ENCODE measurements at places on chromosomes 16 and 17.

DNA sequence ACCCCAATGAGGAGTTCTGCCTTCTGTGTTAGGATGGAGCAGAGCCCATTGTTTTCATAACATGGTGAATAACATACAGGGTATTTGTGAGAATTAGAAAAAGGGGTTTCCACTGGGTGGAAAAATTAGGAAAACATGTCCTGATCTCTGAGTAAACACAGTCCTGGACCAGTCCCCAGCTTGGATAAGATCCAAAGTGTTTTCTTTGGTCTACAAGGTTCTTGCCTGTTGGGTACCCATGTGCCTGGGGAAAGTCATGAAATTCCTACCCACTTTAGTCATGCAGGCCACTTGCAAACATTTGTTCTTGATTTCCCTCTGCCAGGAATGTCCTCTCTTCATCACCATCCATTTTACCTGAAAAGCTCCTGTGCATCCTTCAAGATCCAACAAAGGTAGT is 164.8 kb upstream of the DYNLRB2 start:
- no peak for DNase-seq

- no peak for DNase-seq
These were observed 88.8 kb downstream of the CHD9NB start for GRCh38 chr16:52963855-52964242.

- no peak for DNase-seq
These were observed 14.7 kb downstream of the PMM2 start for GRCh38 chr16:8812162-8812843.

DNA sequence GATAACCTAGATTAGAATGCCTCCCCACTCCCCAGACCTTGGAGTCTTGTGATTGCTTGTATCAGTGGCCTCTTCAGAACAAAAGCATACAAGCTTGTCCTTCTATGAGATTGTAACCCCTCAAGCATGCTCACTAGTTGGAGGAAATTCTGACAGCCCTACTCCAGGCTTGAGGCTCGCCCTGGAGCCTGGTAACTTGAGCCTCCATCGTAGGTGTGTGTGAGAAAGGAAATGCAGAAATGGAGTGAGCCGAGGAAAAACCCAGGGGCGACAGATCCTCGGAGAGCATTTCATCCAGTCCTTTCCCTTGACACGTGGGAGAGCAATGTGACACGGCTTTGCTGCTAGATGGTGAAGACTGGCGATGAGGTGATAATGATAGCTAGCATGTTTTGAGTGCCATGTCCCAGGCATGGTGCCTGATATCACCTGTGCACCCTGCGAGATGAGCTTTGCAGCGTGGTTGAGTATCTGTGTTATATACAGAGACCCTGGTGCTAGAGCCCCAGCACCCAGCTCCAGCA is 31.2 kb downstream of the GNAO1 start:
- DNase-seq = no peak

- no peak for DNase-seq
These were observed 18.1 kb downstream of the USP36 start for GRCh38 chr17:78822552-78822951.

DNA sequence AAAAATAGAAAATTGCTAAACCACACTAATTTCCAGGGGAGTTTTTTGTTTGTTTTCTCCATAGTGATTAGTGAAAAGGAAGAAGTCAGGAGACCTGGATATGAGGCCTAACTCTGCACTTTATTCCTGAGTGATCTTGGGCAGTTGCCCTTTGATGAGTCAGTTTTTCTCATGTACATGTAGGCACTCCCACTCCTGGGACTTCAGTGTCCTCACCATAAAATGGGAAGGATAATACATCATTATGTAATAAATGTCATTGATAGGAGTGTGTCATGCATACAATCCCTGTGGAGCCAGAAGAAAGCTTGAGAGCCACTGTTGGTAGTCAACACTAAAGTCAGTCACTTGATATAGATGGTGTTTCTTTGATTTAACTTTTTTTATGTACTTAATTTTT is 32.5 kb downstream of the WIPF2 start:
- DNase-seq = no peak

GRCh38 chr16:25007284-25007984 is 7.7 kb downstream of the ARHGAP17 start:
- no peak for DNase-seq

- DNase-seq = no peak
These were observed 23.3 kb upstream of the ALKBH5 start for GRCh38 chr17:18160128-18160856.

DNA sequence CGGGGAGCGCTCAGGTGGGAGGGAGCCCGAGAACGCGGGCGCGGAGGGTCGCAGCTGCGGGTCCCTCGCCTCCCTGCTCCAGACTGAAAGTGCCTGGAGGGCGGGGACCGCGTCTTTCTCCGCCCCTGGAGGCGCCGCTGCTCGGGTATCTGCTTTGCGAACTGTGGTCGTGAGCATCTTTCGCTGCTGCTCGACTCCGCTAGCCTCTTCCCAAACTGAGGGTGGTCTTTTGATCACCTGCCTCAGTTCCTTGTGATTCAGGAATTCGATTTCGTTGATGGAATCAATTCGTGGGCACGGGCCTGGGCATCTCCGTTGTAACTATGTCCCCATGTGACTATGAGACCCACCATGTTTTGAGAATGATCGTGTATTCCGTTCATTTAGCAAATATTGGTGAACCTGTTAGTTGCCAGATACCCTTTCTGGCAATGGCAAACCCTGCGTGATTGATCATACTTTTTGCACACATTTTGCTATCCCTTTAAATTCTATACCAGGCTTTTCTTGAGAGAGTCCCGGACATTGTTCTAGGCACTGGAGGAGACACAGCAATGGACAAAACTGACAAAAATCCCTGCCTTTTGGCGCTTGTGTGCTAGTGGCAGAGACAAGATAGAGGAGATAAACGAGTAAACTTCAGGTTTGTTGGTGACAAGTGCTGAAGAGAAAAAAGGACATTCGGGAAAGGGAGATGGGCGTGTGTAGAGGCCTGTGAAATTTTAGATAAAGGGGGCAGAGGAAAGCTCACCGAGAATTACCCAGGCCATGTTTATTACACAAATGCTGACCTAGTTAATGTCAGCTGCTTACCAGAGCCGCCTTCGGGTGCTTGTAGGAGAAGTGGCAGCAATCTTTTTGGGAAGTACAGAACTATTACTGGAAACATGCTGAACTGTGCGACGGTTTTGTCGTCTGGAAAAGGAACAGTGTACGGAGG is 948 bp downstream of the UTP18 start:
- DNase-seq = no peak

DNA sequence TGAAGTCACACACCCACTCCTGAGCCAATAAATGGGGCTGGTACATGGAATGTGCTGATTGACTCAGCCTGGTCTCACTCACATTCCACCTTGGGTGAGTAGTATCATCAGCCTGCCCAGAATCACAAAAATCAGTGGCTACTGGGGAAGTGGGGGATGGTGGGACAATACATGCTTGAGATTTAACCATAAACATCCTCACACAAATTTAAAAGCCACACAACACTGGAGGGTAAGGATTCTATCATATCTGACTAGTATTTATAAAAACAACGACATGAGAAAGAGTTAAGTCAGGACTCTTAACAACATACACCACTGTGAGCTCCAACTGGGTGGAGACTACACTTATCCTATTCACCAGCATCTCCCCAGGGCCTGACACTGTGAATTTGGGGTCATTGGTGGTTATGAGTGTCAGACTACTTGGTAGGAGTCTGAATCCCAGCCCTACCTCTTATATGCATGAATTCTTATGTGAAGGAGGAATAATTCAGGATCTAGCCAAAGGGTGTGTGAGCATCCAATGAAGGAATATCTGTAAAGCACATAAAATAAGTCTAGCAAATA is 26.0 kb upstream of the IRX6 start:
- DNase-seq = no peak
